Hindlimb muscle (tissue), 1 donor: ENCODE measurements at places on chromosomes 1 and 21.

DNA sequence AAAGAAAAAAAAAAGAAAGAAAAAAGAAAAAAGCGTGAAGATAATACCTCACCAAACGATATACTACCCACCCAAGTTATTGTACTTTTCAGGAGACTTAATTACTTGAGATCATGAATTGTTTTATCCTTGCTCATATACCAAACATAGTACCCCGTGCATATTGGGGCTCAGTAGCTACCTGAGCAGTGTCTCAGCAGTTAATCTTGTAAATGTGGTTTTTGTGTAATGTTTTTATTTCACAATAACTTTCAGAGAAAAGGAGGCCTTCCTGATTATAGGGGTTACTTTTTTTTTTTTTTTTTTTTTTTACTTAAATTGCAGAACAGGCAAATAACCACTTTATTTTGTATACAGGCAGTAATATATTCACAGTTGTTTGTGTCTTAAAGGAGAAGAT lies 80.3 kb downstream of the OSBPL9 start:
- DNase-seq = no peak

DNA sequence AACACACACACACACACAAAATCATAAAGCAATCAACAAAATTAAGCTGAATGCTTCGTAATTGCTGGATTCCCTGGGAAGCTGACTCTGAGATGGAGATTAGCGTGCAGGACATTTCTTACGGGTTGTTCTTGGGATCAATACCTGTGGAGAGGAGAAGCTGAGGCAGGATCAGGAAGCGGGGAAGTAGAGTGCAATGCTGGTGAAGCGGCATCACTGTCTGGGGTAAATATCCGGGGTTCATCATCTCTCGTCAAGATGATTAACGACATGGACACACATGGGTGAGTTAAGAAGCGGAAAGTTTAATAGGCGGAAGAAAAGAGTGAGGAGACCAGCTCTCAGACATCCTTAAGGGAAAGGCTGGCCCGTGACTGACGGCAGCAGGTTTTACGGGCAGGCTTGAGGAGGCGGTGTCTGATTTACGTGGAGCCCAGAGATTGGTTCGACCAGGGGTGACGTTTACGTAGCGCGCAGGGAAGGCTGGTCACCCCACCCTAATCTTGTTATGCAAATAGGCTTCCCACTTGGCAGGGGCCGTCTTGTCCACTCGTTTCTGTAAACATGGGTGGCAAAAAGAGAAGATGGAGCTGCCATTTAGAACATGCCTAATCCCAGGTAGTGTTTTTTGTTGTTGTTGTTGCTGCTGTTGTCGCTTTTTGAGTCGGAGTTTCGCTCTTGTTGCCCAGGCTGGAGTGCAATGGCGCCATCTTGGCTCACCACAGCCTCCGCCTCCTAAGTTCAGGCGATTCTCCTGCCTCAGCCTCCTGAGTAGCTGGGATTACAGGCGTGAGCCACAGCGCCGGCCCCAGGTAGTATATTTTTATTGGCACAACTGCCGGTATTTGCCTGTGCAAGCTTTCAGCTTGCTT lies 135.6 kb upstream of the KCNJ15 start:
- no peak for DNase-seq

DNA sequence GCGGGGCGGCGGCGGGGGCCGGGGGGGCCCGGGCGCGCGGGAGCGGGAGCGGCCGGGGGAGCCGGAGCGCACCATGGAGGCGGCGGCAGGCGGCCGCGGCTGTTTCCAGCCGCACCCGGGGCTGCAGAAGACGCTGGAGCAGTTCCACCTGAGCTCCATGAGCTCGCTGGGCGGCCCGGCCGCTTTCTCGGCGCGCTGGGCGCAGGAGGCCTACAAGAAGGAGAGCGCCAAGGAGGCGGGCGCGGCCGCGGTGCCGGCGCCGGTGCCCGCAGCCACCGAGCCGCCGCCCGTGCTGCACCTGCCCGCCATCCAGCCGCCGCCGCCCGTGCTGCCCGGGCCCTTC lies 546 bp downstream of the SKI start:
- DNase-seq = no peak

- DNase-seq = no peak
Measured at GRCh38 chr1:209748620-209749019, 7.2 kb upstream of the TRAF3IP3 start.

GRCh38 chr21:42232176-42232825 lies 13.4 kb downstream of the ABCG1 start:
- DNase-seq = no peak

DNA sequence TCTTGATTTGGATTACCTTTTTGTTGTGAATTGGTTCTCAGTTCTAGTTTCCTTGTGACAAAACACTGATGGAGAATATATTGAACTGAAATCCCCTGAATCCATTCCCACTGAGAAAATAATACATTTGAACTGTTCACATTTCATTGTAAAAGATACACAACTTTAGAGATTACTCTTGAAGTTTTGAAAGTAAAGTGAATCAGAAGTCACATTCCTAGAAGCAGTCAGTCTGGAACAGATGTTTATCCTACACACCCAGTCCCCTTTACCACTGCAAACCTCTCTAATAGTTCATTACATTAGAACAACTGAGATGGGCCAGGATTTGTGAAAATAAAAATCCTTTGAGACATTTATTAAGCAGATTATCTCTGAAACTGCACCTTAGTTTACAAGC lies 3.4 kb downstream of the RERE start:
- no peak for DNase-seq
